ENCODE measurements at places on chromosomes 6 and 20.

DNA sequence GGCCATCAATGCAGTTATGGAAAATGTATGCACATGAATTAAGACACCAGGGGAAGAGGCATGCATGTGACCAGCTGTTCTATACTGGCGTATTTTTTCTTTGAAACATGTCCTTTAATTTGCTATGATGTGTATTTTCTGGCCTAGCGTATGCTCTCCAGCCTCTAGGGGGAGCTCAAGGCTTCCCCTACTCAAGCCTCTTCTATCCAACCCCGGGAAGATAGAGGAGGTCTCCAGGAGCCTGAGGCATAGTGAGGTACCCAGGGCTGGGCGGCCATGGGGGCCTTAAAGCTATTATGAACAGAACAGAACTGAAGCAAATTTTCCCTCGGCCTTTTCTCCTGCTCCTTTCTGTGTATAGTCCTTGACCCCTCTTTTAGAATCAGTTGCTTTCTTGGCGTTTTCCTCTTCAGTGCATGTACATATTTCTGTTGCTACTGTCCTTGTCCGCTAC is 528.9 kb downstream of the MAFB start:
- DNase-seq, result no peak

- no peak for DNase-seq
Measured at GRCh38 chr6:163643866-163644265, 229.3 kb downstream of the QKI start.

GRCh38 chr6:88167352-88167937 is 1.3 kb upstream of the CNR1 start:
- DNase-seq, result no peak

DNA sequence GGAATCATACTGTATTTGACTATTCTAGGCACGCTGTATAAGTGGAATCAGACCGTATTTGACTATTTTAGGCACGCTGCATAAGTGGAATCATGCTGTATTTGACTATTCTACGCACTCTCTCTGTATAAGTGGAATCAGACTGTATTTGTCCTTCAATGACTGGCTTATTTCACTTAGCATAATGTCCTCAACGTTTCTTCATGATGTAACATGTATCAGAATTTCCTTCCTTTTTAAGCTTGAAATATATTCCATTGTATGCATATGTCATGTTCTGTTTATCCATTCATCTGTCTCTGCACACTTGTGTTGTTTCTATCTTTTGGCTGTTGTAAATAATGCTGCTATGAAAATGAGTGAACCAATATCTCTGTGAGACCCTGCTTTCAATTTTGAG is 5.7 kb downstream of the CCDC170 start:
- DNase-seq, result no peak

GRCh38 chr20:38915355-38915754 is 10.9 kb upstream of the FAM83D start:
- no peak for DNase-seq

- no peak for DNase-seq
Measured at GRCh38 chr6:119119989-119120388, 41.5 kb upstream of the FAM184A start.

GRCh38 chr20:13412806-13413445 is 191.9 kb downstream of the ISM1 start:
- DNase-seq, result no peak

- no peak for DNase-seq
Measured at GRCh38 chr6:90105506-90106170, 191.0 kb downstream of the BACH2 start.

GRCh38 chr6:9711365-9711764 is 703.5 kb downstream of the TFAP2A start:
- no peak for DNase-seq

DNA sequence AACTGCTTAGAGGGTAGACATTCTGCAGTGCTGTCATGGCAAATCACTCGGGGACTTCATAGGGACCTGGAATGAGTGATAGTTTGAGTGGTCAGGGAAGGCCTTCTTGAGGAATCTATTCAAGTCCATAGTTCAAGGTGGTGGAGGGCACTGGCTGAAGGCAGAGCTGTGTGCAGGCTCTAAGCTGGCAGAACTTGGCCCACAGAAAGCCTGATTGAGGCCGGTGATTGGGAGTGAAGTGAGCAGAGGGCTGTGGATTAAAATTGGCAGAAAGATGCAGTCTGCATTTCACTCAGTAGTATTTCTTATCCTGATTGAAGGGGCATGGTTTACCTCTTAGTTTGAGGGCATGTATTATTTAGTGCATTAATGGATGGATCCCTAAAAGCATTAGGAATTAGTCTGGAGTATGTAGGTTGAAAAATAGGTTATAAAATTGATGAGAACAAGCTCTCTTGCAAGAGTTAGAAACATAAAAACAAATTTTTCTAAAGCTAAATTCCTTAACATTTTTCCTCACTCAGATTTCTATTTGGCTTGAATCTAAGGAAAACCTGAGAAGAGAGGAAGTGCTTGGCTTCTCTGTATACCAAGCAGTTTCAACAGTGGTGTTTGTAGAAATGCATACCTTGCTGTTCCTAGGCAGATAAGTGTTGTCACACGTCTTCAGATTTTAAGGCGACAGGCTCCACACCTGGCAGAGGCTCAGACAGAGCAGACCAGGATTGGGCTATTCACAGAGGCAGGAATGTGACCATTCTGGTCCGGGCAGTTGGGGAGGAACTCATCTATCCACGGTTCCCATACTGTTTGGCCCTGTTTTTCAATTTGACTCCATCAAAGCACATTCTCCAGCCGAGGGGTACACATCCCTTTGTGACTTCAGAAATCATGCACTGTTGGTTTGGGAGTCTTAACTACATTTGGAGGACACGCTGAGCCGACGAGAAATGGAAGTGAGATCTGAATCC is 45.2 kb downstream of the UTRN start:
- DNase-seq, result no peak

DNA sequence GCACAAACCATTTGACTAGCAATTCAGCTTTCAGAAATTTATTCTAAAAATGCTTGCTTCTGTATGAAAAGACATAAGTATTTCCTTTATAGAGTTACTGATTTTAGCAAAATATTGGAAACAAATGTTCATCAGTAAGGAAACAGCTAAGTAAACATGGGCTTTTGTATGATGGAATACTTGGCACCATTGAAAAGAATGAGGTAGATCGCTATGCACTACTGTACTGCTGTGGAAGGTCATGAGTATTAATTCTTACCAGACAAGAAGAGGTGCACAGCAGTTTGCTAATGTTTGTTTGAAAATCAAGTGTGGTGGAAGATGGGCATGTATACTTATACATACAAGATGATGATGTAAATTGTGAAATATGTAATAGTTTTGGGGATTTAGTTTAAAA is 73.0 kb downstream of the FARS2 start:
- no peak for DNase-seq

- DNase-seq, result no peak
Measured at GRCh38 chr6:21022343-21023107, 488.3 kb downstream of the CDKAL1 start.

DNA sequence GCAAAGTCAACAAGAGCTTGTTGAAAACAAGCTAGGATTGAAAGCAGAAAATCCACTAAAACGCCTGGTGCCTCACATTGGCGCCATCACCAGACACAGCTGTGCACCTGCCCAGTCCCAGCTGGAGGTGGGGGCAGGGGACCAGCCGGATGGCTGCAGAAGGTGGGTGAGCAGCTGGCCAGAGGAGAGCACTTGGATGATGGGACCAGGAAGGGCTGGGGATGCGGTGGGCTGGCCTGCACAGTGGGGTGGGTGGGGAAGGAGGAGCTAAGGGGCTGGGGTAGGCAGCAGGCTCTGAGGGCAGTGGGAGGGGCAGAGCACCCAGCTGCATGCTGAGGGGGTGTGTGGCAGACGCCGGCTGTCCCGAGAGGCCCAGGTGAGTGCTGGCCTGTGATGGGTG is 7.1 kb downstream of the CABLES2 start:
- DNase-seq, result no peak
